8988T (cell line): ENCODE measurements at places on chromosomes 5 and 9.

DNA sequence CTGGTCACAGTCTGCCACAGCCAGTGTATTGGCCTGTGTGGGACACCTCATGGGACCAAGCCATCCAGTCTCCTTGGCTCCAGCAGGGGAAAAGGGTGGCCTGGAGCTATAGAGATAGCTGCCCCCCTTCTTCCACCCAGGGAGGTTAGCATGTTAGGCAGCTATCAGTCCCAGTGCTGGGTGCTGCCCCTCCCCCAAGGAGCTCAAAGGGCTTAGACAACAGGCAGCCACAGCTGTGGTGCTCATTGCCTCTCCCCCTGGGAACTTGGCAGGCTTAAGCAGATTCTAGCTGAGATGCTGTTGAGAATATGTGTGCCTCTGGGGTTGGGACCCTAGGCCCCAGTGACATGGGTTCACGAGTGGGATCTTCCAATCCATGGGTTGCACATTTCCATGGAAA, 226.0 kb upstream of the PTGER4 start:
- no peak for DNase-seq

DNA sequence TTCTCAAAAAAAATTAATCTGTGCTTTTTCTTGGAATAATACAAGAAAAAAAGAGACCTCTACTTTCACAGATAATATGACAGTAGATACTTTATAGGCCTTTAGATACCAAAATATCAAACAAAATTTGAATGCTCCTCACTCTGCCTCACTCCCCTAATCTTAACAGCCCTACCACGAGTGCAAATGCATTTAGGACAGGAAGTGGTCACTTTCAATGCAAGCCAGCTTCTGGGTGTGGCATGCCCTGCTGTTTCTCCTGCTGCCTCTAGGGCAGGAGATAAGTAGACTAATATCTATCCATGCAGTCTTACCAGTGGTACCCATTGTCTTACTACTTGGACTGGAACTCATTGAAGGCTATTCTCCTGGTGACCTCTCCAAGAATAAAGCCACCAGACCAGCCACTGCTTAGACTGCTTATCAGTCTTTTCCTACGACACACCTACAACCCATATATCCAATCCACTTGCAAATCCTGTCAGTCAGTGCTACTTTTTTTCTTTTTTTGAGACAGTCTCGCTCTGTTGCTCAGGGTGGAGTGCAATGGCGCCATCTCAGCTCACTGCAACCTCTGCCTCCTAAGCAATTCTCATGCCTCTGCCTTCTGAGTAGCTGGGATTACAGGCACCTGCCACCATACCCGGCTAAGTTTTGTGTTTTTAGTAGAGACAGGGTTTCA, 23.0 kb downstream of the FRRS1L start:
- no peak for DNase-seq

DNA sequence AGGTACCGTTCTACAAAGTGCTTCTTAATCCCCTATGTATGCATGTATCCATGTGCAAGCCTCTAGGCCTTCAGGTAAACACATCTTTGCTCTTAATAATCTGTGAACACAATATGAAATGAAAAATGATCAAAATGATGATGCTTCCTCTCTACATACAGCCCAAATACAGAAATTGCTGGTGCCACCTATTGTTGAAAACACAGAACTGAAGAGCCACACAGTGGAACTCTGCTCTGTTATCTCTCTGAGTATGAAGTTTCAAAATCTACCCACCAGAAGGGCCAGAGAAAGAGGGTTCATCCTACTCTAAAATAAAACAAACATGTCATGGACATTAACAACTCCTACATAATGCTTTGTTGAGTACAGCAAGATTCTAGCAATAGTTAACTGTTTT, 71.3 kb downstream of the GLIS3 start:
- no peak for DNase-seq

- no peak for DNase-seq
Measured at GRCh38 chr9:125521462-125522327, 185.3 kb downstream of the MAPKAP1 start.

GRCh38 chr5:23742701-23743100, 235.3 kb downstream of the PRDM9 start:
- DNase-seq: no peak

GRCh38 chr5:29085142-29085541, 2046.8 kb upstream of the CDH9 start:
- DNase-seq: no peak

GRCh38 chr5:62560786-62561185, 17.8 kb upstream of the LRRC70 start:
- DNase-seq: no peak

- DNase-seq: no peak
Measured at GRCh38 chr5:32690153-32690552, 21.0 kb upstream of the NPR3 start.

DNA sequence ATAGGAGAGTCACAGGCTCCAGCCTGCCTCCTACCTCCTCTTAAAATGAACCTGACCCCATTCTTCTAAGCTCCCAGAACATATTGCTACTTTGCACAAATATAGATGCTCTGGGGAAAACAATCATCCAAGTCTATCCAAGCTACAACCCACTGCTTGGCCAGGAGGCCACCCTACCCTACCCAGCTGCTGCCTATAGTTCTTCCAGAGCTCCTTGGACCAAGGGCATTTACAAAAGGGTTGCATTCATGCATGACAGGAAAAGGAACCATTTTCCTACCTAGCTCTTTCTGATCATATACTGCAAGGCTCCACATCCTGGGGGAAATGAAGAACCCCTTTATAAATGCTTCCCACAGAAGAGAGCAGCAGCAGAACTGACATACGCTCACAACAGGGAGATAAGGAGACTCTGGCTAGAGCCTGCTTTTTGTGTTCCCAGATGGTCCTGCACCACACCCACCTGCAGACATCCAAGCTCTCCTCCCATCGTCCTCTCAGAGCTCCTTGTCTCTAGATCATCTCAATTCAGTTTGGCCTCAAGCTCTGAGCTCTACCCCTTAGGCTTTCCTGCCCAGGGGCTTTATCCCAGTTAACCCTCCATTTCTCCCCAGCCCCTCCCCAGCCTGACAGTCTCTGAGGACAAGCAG, 185.5 kb downstream of the SPOCK1 start:
- no peak for DNase-seq

DNA sequence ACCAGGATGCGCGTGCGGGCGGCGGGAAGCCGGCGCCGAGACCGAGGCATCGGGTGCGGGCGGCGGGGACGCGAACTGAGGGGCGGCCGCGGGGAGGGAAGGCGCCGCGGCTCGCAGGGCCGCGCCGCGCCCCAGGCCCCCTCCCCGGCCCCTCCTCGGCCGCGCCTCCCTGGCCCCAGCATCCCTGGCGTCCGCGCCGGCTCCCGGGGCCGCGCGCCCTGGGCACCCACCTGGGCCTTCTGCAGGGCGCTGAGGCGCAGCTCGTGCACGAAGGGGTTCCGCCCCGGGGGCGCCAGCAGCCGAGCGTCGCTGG, 324 bp downstream of the LPCAT1 start:
- peak; percentile 76 for DNase-seq

GRCh38 chr9:128215491-128216409, 12.6 kb downstream of the DNM1 start:
- no peak for DNase-seq

DNA sequence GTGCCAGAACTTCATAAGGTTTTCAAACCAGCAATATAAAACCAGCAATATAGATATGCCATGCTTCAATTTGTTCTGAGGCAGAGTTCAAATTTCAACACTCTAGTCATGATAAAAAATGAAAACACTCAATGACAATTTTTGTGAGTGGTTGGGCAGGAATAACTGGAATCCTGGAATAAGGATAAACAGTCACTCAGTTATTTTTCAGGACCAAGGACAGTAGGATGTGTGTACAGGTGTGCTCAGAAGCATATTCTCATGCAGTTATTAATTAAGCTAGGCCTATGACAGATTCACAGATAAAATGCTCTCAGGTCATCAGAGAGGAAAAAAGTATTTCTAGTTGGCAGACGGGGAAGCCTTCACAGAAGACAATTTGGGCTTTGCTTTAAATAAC, 117.3 kb upstream of the PPP2R2B start:
- no peak for DNase-seq

- peak; percentile 25 for DNase-seq
Measured at GRCh38 chr5:25850581-25850980, 1187.8 kb downstream of the CDH9 start.

- DNase-seq: no peak
Measured at GRCh38 chr9:127549218-127549617, 62.9 kb upstream of the STXBP1 start.

DNA sequence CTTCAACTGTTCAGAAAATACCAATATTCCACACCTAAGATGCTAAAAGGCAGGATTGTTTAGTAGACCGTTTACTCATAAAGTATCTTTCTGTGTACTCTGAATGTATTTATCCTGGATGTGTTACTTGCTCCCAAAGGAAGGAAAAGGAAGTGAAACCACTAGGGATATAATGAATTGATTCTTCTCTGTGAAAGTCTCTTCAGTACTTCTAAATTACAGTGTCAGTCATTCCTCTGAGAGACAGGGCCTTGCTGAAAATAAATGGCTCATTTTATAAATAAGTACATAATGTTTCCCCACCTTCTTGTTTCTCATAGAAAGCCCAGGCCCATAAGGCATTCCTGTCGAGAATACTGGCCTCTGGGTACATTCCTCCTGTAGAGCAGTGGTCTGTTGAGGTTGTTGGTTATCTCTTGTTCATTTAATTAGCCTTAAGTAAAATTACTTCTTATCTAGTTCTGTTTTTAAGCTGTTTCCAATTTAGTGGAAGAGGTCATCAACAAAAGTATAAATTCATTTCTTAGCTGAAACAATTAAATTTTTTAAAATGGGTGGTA, 1.6 kb downstream of the HAPLN1 start:
- no peak for DNase-seq

DNA sequence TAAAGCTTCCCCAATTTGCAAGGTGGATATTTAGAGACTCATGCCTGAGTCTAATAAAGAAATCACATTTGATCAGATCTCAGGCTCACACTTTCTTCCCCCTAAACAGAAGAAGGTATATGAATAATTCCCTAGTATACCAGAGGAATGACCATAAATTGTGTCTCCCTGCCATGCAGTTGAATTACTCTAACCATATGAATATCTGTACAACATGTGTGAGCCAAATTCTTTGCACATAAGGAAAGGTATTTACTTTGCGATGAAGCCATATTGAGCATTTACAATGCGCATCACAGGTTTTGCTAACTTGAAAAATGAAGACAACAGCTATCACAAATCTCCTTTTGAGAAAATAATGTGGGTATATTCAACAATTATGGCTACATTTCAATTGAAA, 479.4 kb downstream of the NR2F1-AS1 start:
- no peak for DNase-seq

DNA sequence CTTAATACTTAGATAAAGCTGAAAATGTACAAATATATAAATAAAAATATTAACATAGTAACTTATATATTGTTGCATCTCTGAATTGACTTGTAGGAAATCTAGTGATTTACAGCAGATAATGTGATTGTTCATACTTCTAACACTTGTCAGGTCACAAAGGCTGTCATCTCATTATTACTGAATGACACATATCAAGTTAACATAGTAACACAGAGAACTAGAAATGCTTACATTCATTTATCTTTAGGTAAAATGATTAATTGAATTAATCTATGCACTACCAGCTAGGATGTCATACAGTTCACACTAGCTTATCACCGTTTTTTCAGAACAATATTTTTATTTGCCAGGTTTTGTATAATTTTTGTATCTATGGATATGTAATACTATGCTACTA, 189.8 kb upstream of the SH3GL2 start:
- DNase-seq: no peak

- peak; percentile 66 for DNase-seq
Measured at GRCh38 chr9:127194881-127195713, 69.5 kb upstream of the GARNL3 start.

DNA sequence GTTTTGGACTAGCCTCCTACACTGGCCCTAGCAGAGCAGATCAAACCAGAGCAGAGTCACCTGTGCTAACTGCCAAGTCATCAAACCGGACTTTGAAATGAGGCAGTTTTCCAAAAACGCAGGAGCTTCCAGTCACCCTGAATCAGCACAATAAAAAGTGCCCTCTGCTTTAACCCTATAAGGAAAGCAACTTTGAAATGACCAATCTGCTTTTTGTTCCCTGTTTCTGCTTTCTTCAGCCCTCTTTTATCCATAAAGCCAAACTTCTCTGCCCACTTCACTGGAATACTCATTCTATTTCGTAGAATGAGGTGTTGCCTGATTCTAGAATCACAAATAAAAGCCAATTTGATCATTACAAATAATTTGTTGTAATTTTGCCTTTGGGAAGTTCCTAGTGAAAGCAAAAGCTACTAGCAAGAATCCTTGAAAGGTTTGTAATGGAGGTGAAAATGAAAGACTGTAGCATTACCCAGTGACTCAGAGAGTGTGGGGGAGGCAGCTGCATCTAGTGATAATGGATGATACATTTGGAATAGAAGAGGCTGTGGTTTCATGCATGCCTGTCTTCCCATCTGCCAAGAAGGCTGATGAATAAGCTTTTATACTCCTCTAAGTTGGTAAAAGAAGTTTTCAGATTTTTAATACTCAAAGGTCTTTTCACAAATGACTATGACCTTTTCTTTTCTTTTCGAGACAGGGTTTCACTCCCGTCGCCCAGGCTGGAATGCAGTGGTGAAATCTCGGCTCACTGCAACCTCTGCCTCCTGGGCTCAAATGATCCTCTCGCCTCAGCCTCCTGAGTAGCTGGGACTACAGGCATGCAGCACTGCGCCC, 14.9 kb downstream of the SPAAR start:
- DNase-seq: no peak

DNA sequence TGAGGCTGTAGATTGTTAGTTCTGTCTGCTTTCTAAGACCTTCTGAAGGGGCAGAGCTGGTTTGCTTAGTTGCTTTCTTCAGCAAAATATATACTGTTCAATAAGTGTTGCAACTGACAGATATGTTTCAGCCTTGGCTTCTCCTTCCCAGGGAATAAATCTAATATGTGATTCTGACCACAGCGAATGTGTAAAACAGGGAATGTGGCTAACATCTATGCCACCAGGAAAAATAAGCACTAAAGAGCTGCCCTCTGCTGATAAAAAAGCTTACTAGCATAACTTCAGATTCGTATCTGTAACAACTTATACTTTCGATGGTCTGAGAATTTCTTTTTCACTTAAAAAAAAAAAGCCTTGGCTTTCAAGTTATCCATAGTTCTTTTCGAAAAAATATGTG, 13.0 kb upstream of the OSMR start:
- no peak for DNase-seq

DNA sequence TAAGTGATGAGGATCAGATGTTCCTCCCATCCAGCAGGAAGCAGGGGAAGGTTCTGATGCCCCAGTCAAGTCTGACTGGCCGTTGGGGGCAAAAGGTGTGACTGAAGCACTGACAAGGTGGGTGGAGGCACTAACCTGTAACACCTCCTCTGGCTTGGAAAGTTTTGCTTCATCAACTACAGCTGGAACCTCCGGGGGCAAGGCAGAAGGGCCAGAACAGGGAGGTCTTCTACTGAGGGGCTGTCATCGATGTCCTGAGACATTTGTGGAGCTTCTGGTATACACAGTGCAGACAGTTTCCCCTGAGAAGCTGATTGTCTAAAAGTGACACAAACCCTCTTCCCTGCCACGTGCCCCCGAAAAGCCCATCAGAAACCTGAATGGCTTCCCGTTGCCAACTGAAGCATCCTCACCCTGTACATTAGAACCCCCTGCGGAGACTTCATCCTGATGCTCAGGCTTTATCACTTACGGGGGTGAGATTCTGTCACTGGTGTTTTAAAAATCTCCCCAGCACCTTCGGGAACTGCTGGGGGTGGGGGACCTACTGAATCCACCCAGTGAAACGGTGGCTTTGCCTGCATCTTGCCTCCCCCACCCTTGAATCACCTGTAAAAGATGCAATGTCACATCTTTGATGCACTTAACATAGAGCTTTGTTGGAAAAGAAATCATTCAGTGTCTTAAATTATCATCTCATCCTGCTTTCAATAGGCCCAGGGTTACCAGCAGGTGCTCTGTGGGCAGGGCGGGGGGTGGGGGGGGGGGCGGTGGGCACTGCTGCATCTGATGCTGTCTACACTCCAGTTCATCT, 24.6 kb downstream of the TRAF1 start:
- no peak for DNase-seq
